ENCODE measurements at places on chromosomes 12 and 14. TPM values are rescaled to one million over a fixed set of nuclear protein-coding genes. Genes with fewer than 3 reads are reported as not detected.

- H3K4me1 ChIP-seq: no peaks in the 10 kb centered on the region
- no peak for DNase-seq
- H3K27ac ChIP-seq: no peak overlapping the region
These were observed 116.5 kb downstream of the SRGAP1 start for GRCh38 chr12:63961048-63961447.

Gene RNF212B
- not detected for total RNA-seq

- H3K4me3 ChIP-seq: peak overlapping the region; percentile 66
- H3K27me3 ChIP-seq: no peaks in the 10 kb centered on the region
- DNase-seq: peak; percentile 61
- peak overlapping the region; percentile 82 for H3K27ac ChIP-seq
- peaks cover 71% of the 10 kb centered on the region for H3K4me1 ChIP-seq
- H3K36me3 ChIP-seq: peaks cover 21% of the 10 kb centered on the region
These were observed 27.8 kb upstream of the PNMA1 start for GRCh38 chr14:73741876-73742519.

Gene FZD10
- total RNA-seq: not detected

- H3K36me3 ChIP-seq: no peaks in the 10 kb centered on the region
- no peak for DNase-seq
- no peaks in the 10 kb centered on the region for H3K27me3 ChIP-seq
These were observed 37.8 kb upstream of the TMEM132D start for GRCh38 chr12:129941618-129942017.
